ENCODE measurements at places on chromosomes 13 and 19.

DNA sequence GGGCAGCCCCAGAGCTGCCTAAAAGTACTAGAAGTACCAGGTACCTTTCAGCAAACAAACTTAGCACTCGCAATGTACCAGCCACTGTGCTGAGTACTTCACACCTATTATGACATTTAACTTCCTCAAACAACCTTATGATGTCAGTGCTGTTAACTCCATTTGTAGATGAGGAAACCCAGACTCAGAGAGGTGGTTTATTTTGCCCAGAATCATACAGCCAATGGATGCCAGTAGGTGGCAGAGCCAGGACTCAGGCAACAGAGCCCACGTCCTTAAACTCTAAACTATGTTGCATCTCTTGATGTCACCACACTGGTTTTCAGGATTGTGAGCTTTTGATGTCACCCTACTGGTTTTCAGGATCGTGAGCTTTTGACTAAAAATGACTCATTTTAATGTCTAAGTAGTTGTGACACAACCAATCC is 78.9 kb downstream of the FLT1 start:
- DNase-seq = no peak

DNA sequence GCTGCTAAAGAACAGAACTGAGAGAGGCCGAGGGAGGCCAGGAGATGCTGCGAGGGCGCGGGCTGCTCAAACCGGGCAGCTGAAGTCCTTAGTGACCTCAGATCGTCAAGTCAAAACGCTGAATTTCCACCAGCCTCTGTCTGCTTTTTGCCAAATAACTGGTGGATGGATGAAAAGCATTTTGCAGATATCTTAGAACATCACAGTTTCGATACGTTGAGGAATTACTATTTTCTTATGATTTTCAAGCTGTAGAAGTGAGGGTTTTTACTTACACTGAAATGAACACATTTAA is 2.0 kb downstream of the GPC6 start:
- no peak for DNase-seq

GRCh38 chr13:40897053-40897452 is 107.6 kb downstream of the SLC25A15 start:
- DNase-seq = no peak

DNA sequence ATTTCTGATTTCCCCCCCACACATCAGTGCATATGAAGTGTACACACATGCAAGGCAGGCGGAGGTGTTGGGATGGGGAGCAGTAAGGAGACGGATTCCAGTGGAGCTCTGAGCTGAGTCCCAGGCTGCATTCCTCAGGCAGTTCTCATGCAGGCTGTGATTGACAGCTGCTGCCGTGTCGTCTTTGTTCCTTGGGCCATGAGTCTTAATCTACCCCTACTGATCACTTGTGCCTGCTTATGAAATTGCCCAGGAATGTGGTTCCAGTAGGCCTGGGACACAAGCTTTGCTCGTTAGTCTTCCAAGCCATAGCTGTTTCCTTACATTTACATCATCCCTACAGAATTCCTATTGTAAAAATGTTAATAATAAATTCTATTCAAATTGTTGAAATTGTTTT is 1241.9 kb downstream of the UQCRFS1 start:
- DNase-seq = no peak

DNA sequence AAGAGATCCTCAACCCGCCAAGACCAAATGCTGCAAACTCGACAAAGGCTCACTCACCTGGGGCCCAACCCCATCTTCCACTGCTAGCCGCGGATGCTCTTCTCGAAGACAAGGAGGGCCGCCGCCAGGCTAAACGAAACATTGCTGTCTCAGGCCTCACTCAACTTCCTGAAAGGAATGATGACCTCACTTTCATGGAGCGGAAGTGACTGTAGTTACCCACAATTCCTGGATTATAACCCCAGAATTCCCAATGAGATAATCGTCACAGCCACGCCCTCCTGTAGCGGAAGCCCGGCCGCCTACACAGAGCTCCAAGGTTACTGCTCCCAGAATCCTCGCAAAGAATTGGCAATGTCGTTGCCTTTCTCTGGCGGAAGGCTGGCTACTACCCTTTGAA is 10.5 kb upstream of the ZNF112 start:
- no peak for DNase-seq

GRCh38 chr13:75902166-75903104 is 266.3 kb downstream of the LMO7 start:
- no peak for DNase-seq

GRCh38 chr19:7083076-7083956 is 13.8 kb downstream of the ZNF557 start:
- no peak for DNase-seq

Data from stimulated activated CD4-positive, alpha-beta T cell treated with anti-CD3 and anti-CD28 coated beads, TNF-alpha, amount 100 ng/mL, for 4 hours (primary cell).